DMS53 (cell line): ENCODE measurements at places on chromosomes 7 and 10.

DNA sequence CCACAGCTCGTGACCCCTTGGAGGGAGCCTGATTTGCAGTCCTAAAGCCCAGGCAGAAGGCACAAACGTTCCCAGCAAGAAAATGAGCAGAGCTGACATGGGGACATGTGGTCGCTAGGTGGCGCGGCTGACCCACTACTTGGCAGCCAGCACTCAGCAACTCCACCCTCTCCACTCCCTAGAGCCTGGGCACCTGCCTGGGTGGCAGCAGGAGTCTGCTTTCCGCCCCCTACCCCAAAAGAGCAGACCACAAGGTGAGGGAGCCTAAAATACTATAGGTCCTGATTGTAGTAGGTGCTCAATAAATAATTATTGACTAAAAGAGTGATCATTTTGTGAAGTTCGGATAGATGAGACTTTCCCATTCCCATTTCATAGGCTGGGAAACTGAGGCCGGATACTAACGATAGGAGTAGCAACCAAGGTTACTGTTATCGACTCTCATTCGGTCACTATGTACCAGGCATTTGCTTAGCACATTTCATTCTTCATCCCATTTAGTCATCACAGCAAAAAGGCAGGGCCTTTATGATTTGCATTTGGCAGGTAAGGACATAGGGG, 57.4 kb downstream of the NEUROG3 start:
- peak; percentile 86 for DNase-seq

DNA sequence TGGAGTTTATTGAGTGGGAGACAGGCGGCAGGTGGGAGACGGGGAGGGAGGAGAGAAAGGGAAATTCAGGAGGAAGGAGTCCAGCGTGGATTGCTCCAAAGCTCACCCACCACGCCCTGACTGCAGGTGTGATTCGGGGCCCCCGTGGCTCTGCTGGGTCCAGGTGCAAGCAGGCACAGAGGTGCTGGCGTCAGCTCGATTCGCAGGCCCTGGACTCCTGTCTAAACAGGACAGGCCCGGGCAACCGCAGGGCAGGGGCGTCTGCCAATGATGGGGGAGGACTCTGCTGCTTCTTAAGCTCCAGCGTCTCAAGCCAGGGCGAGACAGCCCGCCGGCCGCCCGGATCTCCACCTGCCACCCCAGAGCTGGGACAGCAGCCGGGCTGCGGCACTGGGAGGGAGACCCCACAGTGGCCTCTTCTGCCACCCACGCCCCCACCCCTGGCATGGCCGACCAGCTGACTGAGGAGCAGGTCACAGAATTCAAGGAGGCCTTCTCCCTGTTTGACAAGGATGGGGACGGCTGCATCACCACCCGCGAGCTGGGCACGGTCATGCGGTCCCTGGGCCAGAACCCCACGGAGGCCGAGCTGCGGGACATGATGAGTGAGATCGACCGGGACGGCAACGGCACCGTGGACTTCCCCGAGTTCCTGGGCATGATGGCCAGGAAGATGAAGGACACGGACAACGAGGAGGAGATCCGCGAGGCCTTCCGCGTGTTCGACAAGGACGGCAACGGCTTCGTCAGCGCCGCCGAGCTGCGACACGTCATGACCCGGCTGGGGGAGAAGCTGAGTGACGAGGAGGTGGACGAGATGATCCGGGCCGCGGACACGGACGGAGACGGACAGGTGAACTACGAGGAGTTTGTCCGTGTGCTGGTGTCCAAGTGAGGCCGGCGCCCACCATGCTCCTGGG, at the start of gene CALML3:
Gene CALML3, plus strand, starts transcription at position 321 of the 920 bp plus-strand sequence. Its CDS starts 125 bp downstream, at position 446.
- DNase-seq, result peak; percentile 90

DNA sequence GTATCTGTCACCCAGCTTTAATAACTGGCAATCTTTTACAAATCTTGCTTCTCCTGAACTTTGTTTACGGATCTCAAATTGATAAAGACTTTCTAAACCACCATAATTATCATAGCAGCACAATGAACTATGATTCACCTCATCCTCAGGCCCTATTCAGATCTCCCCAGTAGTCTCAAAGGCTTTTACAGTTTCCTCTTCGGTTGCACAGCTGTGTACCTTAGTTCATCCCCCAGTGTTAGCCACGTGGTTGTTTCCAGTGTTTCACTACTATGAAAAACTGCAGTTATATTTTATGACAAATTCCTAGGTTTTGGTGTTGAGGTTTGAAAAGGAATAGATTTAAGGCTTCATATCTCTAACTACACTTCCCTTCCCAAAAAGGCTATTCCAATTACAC, 24.9 kb downstream of the PAXIP1 start:
- no peak for DNase-seq

DNA sequence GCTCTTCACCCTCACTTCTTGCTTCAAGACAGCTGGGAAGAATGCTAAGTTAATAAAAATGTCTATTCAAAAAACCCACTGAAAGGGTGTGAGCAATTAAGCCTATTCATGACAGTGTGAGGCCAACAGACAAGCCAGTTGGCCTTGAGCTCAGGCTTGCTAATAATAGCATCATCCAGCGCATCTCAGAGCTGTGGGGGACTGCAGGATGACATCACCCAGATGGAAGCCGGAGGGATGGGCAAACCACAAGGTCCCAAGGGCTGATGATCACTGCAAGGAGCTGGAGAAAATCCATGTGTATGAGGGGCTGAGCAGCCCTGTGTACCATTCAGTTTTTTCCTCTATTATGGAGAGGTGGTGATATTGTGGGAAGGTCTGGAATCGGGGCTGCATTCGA, 770.4 kb downstream of the TNS3 start:
- no peak for DNase-seq

DNA sequence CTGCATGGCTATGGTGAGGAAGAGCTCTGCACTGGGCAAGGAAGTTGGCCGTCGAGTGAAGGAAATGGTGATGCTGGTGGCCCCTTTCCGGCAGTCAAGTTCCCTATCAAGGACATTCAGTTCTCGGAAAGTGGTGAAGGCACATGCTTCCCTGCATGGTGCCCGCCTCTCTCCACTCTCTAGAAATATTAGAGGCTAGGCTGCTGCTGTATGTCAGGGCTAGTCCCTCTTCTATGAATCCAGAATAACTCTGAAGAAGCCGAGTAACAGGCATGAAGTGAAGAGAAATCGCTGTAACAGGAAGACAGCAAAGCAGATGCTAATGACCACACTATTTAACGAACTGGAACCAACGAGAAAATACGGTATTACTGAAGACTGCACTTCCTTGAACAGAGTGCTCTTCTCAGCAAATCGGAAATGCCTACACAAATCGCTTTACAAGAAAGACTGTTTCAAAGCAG, 5.4 kb downstream of the IDI1 start:
- DNase-seq, result no peak

DNA sequence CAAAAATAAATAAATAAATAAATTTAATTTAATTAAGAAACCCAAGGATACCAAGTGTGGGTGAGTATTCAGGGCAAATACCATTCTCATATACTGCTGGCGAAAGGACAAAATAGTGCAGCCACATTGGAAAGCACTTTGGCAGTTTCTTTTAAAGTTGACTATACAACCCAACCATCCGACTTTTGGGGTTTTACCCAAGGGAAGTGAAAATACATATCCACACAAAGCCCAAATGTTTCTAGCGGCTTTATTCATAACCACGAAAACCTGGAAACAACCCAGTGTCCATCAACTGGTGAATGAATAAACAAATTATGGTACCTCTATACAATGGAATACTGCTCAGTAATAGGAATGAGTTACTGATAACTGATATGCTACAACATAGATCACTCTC, 36.2 kb upstream of the OGDHL start:
- DNase-seq, result no peak

DNA sequence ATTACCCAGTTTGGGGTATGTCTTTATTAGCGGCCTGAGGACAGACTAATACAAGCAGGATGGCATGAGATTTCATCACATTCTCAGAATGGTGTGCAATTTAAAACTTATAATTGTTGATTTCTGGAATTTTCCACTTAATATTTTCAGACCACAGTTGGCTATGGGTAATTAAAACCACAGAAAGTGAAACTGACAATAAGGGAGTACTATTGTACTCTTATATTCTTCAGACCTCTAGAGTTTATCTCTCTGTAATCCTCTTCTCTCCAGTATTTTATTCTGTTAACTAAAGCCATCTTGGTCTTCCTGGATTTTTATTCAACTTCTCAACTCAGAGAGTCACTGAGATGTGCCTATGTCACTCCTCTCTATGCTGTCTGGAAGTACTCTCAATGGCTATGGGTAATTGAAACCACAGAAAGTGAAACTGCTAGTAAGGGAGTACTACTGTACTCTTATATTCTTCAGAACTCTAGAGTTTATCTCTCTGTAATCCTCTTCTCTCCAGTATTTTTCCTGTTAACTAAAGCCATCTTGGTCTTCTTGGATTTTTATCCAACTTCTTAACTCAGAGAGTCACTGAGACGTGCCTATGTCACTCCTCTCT, 118.3 kb downstream of the PPP1R17 start:
- DNase-seq, result peak; percentile 11

DNA sequence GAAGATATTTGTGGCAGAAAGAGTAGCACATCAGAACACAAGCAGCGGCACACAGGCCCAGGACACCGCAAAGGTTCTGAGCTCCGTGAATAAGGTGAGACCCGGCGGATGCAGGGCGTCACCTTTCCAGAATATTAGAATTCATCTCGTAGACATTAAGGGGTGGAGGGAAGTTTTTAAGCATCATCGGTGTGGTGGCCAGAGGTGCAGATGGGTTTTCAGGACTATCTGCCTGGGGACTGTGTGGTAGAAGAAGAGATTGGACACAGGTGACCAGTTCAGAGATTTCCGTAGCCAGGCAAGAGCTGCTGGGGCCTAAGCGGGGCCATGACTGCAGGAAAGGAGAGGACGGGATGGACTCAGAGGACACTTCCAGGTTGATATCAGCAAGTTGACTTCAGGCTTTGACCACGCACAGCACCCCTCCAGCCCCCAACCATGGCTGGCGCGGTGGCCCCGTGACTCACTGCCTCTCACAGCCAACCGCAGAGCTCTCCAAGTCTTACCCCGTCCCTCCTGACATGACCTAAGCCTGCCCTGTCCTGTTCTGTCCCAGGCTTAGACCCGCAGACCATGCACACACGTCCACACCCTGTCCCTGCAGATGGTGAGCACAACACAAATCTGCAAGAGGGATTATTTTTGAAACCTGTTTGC, 97.2 kb downstream of the OAT start:
- no peak for DNase-seq

DNA sequence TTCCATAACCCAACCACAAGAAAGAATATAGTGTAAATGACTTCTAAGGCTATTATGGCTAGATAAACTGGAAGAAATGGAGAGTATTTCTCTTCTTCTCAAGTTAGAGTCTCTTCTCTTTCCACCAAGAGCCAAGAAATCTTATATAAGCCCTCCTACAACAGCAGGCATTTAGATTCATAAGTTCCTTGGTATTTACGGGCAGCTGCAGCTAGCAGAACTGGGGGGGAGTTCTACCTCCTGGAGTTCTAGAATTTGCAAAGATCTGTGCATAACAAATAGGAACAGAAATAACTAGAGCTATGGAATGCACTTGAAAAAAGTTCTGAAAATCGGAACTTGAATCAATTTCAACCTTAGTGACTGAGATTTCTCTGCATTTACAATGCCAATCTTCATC, 715.2 kb upstream of the GRM3 start:
- DNase-seq, result no peak

GRCh38 chr7:114048386-114049235, 129.8 kb upstream of the PPP1R3A start:
- DNase-seq, result peak; percentile 89

- DNase-seq, result no peak
These were observed 51.4 kb downstream of the CDK6 start for GRCh38 chr7:92784935-92785334.

GRCh38 chr7:151491859-151492258, 27.8 kb downstream of the RHEB start:
- DNase-seq, result peak; percentile 23

GRCh38 chr10:117360016-117360415, 15.2 kb downstream of the PDZD8 start:
- peak; percentile 52 for DNase-seq

GRCh38 chr7:158472596-158472995, 115.0 kb downstream of the PTPRN2 start:
- DNase-seq, result no peak

GRCh38 chr10:10552948-10553347, 464.7 kb upstream of the CELF2 start:
- no peak for DNase-seq

- DNase-seq, result peak; percentile 87
These were observed 11.8 kb upstream of the DRGX start for GRCh38 chr10:49407552-49408137.

- DNase-seq, result peak; percentile 81
These were observed 13.2 kb downstream of the EPHA1 start for GRCh38 chr7:143395187-143396149.
